ENCODE measurements at places on chromosomes 5 and 9.

- no peak for DNase-seq
These were observed 2.9 kb downstream of the AK1 start for GRCh38 chr9:127874301-127875221.

GRCh38 chr9:93204470-93205043, 20.6 kb downstream of the WNK2 start:
- no peak for DNase-seq

DNA sequence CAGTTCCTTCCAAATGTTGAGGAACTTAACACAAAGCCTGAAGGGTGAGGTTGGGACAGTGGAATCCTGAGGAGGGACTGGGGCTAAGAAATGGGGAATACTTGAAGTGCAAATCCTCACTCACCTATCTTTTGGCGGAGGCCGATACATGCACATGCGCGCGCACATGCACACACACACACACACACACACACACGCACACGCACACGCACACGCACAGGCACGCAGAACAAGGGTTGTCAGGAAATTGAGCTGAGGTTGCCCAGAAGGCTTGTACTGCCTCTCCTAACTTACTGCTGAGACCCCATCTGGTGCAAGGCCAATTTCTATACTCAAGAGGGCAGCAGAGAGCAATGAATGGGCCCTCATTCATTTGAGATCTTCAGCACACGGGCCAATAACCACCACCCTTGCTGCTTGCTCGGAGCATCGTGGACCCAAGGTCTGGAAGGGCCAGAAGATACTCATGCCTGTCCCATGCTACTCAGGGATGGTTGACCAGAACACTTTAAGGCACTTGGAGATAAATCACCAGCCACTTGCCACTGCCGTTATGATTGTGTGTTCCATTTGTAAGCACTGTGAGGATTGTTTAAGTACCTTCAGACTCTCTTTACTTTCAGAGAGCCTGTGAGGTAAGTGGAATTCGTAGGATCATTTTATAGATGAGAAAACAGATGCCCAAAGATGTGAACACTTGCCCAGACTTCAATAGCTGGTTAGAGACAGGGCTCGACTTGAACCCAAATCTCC, 21.5 kb downstream of the BTF3 start:
- peak; percentile 65 for DNase-seq

DNA sequence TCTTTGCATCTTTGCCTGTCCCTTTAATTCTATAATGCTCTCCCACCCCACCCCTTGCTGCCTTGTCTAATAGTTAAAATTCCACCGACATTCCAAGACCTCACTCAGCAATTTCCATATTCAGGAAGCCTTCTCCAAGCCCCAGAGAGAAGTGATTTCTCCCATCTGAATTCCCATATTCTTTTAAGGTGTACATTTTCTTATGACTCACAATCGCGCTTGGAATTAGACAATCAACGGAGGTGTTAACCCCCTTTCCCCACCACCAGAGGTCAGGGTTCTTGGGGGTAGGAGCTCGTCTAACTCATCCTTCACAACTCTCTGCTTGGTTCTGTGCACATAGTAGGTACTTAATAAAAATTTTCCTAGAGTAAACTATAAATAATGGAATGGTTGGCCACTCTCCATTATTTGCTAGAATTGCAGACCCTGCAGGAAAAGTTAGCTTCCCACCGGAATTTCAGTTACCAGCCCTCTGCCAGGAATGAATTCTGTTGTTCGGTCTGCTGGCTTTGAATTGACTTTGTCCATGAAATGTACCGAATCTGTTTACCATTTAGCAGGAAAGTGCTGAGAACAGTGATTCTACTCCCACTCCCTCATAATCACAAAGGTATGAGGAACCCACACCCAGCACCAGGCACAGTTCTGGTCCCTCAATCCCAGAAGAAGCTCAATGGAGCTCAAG, 5.0 kb downstream of the KCNIP1 start:
- DNase-seq, result no peak

DNA sequence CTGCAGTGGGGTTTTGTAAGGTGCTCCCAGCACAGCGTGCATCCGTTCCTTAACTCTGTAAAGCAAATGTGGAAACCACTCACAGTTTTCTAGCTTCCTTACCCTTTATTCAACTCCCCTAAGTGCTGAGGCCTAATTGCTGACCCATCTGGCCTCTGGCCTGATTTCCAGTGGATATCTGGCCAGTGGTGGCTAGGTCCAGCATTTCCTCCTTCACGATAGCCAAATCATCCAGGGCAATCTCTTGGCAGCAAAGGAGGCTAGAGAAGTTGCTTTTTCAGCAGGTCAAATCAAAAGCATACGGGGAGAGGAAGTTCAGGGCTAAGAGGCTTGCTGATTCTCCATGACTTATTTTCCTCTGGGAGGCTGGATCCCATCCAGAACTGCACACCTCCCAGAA, 286.3 kb upstream of the VLDLR start:
- DNase-seq, result no peak

DNA sequence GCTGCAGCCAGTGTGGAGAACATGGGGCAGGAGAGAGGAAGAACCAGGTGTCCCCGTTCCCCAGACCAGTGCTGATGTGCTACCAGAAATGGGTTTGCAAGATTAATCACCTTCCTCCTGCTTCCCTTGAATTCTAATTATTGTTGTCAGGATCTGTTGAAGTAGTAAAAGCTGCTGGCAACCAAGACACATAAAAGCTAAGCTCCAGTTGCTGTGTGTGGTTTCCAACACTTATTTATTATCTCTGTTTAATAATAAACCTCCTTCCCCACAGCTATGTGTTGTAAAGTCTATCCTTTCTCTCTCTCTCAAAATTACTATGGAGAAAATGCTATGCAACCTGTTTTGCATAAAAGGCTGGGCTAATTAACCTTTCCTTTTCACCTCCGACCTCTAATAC, 2.3 kb upstream of the RETREG1 start:
- no peak for DNase-seq

- no peak for DNase-seq
These were observed 673.1 kb upstream of the KLF4 start for GRCh38 chr9:108162664-108163063.

GRCh38 chr9:128078504-128079434, 10.7 kb downstream of the SLC25A25 start:
- no peak for DNase-seq

GRCh38 chr5:80318212-80318611, 1.6 kb upstream of the SPZ1 start:
- DNase-seq, result no peak

DNA sequence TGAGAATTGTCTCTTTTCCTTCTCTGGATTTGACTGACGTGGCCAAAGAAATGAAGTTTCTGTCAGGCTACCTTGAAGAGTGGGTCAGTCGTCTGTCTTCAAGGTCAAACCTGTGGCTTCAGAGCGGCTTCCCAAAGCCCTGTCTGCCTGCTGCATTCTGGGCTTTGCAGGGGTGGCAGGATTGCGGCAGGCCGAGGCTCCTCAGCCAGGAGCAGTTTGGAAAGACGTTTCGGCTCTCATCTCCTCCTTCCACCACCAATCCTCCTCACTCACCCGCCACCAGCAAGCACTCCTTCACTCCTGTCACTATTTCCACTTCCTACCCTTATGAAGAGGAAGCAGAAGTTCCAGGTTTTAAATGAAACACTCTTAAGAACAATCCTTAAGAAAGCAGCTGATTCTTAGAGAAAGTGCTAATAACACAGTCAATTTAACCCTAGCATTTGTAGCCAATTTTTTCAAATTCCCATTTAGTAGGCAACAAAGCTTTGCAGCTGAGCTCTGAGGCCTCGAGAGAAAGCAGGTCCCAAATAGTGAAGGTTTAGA, 351.7 kb downstream of the ZNF608 start:
- DNase-seq, result no peak

DNA sequence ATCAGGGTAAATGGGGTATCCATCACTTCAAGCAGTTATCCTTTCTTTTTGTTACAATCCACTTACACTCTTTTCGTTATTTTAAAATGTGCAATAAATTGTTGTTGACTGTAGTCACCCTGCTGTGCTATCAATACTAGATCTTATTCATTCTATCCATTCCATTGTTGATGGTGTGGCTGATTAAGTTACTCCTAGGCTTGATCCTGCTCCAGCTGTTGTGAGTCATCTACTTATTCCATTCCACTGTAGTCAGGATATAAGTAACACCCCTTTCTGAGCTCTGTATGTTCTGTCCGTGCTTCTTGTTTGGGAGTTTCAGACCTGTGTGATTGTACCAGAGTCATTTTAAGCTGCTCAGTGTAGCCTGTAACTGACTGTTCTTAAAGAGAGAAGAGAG, 122.5 kb upstream of the RUSC2 start:
- no peak for DNase-seq

DNA sequence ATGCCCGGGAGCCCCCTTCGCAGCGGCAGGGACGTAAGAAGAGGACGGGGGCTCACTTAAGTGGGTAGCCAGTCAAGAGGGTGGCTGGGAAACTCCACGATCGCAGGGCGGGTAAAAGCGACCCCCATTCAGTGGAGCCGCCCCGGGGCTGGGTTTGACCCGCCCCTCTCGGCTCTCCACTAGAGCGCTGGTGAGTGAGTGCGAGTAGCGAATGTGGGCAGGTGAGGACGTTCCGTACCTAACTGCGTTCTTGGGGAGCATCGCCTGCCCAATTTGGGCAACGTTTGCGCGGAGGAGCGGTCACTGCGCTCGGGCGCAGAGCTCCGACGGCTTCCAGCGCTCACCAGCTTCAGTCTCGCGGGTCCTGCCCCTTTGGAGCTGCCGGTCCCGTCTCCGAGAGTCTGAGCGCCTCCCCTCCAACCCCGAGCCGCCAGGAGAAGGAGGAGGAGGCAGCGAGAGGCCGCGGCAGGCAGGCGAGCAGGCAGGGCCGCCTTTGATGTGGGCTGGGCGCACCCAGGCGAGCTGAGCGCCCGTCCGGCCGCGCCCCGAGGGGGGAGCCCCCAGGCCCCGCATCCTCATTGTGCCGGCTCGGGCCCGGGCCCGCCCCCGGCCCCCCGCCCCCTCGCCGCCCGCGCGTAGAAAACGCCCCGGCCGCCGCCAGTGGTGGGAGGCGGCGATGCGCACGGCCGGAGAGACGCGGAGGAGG, at the start of gene FGF18:
FGF18 (plus strand) TSS at position 666 of the 706 bp plus-strand sequence. CDS start 553 bp downstream, outside the sequence.
- DNase-seq, result no peak

GRCh38 chr5:85320495-85320894, 935.8 kb upstream of the EDIL3 start:
- no peak for DNase-seq

- DNase-seq, result no peak
These were observed 35.6 kb upstream of the NIM1K start for GRCh38 chr5:43156388-43156787.

DNA sequence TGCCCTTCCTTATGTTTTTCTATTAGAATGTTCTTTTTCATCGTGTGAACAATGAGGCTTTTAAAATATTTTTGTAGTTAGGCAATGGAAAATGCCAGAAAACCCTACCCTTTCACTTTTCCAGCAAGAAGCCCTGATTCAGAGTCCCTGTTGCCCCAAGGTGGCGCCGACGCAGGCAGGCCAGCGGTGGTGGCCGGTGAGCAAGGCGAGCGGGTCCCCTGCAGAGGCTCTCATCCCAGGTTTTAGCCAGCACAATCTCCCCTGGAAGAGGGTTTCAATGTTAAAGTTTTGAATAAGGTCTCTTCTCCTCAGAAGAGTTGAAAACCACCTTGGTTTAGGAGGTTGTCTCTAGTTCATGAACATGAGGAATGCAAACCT, 40.8 kb upstream of the CKMT2 start:
- no peak for DNase-seq

DNA sequence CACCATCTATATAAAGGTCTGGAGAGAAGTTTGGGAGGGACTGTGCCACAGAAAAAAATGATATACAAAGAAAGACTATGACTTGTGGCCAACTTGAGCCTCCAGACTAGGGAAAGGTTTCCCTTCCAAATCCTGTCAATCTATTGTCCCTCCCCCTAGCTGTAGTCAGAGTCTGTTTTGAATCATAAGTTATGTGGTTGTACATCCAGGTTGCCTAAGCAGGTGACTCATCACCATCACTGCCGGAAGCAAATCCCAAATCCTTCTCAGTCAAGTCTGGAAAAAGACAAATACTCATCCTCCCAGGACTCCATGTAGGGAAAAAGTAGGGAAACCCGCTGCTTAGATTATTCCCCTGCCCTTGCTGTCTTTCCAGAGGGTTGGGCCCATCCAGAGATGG, 235.7 kb downstream of the CDK5RAP2 start:
- DNase-seq, result no peak

DNA sequence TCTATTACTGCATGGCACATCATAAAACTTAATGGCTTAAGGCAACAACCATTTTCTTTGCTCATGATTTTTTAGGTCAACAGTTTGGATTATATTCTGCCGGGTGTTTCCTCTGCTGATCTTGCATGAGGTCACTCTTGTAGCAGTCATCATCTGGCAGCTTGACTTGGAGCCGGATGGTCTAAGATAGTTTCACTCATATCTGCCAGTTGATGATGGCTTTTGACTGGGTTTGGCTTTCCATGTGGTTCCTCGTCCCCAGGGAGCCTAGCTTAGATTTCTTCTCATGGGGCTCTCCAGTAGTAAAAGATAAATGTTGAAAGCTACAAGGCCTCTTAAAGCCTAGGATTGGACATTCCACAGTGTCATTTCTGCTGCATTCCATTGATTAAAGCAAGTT, 27.4 kb downstream of the LNPEP start:
- DNase-seq, result peak; percentile 8

DNA sequence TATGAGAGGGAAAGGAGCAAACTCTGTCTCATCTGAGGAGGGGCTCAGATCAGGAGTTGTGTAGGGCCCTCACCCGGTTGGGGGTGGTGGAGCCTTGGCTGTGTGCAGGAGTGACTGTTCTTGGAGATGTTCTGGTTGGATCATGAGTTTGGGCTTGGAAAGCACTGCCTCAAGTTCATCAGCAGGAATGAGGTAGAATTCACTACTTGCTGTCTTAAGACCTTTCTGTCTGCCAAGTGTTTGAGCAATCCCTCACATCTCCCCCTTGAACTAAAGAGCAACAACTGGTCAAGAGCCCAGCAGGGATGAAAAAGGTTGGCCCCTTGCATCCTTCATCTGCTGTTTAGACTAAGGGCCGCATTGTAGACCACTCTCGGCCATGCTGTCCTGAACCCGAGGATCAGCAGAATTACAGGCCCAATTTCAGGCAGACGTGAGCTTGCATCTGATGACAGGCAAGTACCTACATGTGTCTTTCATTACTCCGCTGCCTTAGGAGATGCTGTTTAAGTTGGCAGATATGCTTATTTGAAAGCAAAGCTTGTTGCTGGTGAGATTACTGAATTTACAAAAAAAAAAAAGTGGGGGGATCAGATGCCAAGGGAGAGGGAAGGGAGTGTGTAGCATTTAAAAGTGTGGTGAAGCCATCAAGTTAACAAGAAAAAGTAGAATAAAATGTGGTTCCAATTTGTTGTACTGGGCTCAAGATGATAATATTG, 36.4 kb downstream of the PIK3R1 start:
- no peak for DNase-seq

- DNase-seq, result no peak
These were observed 205.2 kb upstream of the DAB2 start for GRCh38 chr5:39629946-39630345.
